Stimulated activated CD4-positive, alpha-beta T cell treated with anti-CD3 and anti-CD28 coated beads, Interleukin-12 subunit alpha, Interleukin-12 subunit beta, amount 100 ng/mL, for 48 hours (primary cell): ENCODE measurements at places on chromosomes 2 and 18.

GRCh38 chr2:181430406-181431118 is 26.6 kb upstream of the ITGA4 start:
- DNase-seq, result no peak

GRCh38 chr18:24319757-24320156 is 77.9 kb downstream of the OSBPL1A start:
- no peak for DNase-seq

GRCh38 chr2:84041506-84041905 is 417.6 kb downstream of the SUCLG1 start:
- DNase-seq, result no peak

DNA sequence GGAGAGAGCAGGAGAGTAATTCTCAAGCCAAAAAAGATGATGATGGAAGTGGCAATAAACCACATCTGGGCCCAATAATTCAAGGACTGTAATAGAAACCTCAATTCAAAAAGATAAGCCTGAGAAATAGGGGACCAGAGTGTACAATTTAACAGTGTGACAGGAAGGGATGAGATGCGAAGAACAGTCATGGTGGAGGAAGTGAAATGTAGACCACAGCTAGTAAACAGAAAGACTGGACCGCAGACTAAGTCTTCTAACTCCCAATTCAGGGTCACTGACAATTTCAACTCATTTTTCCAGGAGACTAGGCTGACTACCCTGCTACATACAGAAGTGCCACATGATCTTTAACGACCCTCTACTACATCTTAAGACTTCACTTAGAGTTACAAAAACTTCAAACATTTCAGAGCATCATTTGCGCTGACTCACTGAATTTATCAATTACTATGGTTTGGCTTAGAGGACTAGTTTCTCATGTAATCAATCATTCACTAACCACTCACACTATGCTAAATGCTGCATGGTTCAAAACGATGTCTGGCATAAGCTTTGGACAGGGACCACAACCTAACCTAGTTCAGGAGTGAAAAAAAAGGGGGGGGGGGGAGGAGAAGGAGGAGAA is 9.0 kb downstream of the CUL3 start:
- no peak for DNase-seq
